HT-29 (cell line): ENCODE measurements at places on chromosomes 2 and 18. TPM values are rescaled to one million over a fixed set of nuclear protein-coding genes. Genes with fewer than 3 reads are reported as not detected.

GAD1 gene
- total RNA-seq = 22.6 and 29.8 TPM in 2 replicates

TM4SF20 gene
- 0.36 TPM in 1 of 2 replicates, not detected in the other for total RNA-seq

MOCOS gene
- 5.9 and 6.2 TPM in 2 replicates for total RNA-seq

ERICH2 gene
- 0.42 TPM in 1 of 2 replicates, not detected in the other for total RNA-seq

TSPYL6 gene
- 0.13 TPM in 1 of 2 replicates, not detected in the other for total RNA-seq

PLEKHH2 gene
- total RNA-seq = 1.5 and 3.8 TPM in 2 replicates

VSNL1 gene
- total RNA-seq = not detected in 2 replicates

PLEK gene
- total RNA-seq = not detected in 2 replicates

CXCR2 gene
- not detected in 2 replicates for total RNA-seq

ABCB11 gene
- total RNA-seq = 0.08 TPM in 1 of 2 replicates, not detected in the other

NXPH2 gene
- not detected in 2 replicates for total RNA-seq

PCARE gene
- total RNA-seq = not detected in 2 replicates

LCT gene
- total RNA-seq = not detected in 2 replicates

RGPD4 gene
- total RNA-seq = not detected in 2 replicates

OR6B2 gene
- total RNA-seq = not detected in 2 replicates

HAAO gene
- total RNA-seq = not detected in 2 replicates

SPAST gene
- 10.8 and 11.4 TPM in 2 replicates for total RNA-seq

TRABD2A gene
- 2.3 and 3.1 TPM in 2 replicates for total RNA-seq

HMSD gene
- not detected in 2 replicates for total RNA-seq

CPS1 gene
- total RNA-seq = not detected in 2 replicates

GCC2 gene
- 12.7 and 16.6 TPM in 2 replicates for total RNA-seq

NEUROD1 gene
- total RNA-seq = not detected in 2 replicates

SPDYA gene
- total RNA-seq = 0.46 and 1.1 TPM in 2 replicates
